ENCODE measurements at places on chromosomes 3 and 15.
A peak's percentile ranks its signal among the peaks of the same experiment; 100 is the strongest.

GRCh38 chr15:52518487-52519371, 10.0 kb downstream of the MYO5A start:
- no peak for DNase-seq

DNA sequence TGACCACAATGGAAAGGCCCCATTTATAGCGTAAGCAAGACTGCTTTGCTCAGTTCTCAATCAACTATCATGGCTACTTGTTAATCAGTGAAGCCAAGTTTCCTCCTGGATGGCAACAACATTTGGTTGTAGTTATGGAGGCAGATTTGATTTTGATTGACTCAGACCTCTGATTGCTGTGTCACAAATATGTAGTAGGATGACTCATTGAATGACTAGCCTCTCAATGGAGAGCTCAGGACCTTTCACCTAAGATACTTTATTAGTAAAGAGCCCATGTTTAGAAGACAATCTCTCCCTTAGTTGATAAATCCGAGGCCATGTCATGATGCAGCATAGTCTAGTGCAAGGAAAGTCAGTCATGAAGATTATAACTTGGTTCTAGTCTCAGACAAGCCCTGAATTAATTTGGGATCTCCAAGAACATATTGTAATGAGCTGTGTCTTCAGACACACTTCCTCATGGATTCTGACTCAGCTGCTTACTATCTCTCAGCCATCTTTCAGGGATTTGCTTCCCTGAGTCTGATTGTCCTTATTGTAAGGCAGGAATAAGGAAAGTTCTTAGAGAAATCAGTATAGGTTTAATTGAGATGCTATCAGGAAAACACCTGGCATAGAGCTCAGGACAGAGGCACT, 397.4 kb upstream of the TMCO5A start:
- no peak for DNase-seq

GRCh38 chr3:150877303-150877702, 27.9 kb downstream of the MINDY4B start:
- DNase-seq: no peak

GRCh38 chr3:153069598-153070510, 92.2 kb upstream of the RAP2B start:
- DNase-seq: no peak

GRCh38 chr3:101303836-101304235, 16.5 kb downstream of the IMPG2 start:
- no peak for DNase-seq

DNA sequence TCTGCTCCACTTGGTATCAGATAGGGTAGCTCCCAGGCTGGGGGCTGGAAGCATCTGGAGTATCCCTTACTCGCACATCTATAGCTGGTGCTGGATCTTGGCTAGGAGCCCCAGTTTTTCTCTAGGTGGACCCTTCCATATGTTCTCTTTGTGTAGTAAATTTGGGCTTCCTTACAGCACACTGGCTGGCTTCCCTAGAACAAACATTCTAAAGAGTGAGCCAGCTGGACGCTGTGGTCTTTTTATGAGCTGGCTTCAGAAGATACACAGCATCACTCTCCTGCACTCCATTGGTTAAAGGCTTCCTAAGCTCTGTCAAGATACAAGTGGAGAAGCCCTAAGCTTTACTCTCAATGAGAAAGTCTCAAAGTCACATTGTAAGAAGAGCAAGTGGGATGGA, 322.1 kb downstream of the WDR72 start:
- no peak for DNase-seq

DNA sequence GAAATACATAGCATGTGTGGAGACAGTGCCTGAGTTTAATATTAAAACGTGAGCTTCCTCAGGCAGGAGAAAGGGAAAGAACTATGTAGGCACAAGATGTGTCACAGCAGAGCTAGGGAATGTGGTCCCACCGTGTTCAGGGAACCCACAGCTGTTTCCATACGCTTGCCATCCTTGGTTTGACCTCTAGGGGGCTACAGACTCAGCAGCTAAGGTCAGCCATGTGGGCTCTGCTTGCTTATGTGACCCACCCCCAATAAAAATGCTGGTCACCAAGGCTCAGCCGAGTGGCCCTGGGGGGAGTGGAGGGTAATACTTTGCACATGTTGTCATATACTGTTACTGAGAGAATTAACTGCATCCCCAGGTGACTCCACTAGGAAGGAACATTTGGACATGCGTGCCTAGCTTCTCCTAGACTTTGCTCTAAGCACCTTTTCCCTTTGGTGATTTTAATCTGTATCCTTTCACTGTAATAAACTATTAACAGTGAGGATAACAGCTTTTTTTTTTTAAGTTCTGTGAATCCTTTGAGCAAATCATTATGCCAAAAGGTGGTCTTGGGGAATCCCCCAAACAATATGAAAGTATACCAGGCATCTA, 3.3 kb downstream of the TUBGCP5 start:
- DNase-seq: peak; percentile 43

GRCh38 chr15:35182841-35183479, 97.9 kb upstream of the NANOGP8 start:
- no peak for DNase-seq

GRCh38 chr15:90047956-90048575, 46.9 kb downstream of the ZNF710 start:
- no peak for DNase-seq

DNA sequence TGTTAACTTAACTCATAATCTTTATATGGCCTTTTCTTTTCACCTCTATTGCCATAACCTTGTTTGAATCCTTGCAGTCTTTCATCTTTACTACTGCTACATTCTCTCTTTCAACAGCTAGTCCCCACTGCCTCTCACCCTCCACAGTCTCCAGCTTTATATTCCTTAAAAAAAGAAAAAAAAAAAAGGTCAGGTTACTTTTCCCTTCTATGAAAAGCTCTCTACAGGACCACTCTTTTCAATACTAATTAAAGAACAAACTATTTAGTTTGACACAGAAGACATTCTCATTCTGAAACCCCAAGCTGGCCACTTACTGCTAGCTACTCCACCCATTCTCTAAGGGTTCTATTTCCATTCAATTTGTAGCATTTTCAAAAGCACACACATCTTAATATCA, 25.6 kb downstream of the CADM2 start:
- no peak for DNase-seq

DNA sequence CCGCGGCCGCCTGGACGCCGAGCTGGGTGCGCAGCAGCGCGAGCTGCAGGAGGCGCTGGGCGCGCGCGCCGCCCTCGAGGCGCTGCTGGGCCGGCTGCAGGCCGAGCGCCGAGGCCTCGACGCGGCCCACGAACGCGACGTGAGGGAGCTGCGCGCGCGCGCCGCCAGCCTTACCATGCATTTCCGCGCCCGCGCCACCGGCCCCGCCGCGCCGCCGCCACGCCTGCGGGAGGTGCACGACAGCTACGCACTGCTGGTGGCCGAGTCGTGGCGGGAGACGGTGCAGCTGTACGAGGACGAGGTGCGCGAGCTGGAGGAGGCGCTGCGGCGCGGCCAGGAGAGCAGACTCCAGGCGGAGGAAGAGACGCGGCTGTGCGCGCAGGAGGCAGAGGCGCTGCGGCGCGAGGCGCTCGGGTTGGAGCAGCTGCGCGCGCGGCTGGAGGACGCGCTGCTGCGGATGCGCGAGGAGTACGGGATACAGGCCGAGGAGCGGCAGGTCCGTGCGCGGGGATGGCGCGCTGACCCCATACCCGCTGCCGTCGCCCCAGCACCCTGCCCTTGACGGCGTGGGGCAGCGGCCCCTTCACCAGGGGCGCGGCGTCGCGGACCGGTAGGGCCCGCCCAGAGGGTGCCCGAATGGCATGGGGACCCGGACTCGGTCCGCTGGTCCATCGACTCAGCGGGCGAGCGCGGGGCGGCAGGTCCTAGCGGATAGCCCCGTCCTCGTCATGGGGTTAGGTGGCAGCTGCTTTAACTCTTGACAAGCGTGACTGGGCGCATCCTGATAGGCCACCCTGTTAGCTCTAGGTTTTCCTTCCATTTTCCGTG, 848 bp downstream of the SYNM start:
- DNase-seq: no peak

DNA sequence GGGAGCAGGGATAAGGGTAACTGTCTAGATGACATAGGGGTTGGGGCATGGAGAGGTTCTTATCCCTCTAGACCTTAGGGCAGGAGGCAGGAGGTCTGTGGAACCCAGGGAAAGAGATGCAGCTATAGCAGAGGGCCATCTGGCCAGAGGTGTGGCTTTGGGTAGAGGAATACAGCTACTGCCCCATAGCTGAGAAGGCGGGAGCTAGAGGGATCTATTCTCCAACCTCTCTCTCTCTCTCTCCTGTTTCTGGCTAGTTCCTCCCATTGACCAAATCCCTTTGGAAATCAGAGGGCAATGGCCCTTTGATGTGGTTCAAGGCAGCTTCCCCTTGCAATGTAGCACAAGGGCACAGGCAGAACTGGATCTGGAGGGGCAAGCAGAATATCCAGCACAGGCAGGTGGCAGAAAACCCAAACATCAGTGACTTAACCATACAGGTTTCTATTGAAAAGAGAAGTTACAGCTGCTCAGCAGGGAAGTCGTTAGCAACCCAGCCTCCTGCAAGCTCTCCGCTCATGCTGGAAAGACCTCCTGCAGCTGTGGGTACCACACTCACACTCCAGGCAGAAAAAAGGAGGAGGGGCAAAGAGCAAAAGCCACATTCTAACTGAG, 22.3 kb upstream of the LMOD3 start:
- no peak for DNase-seq

- DNase-seq: no peak
Measured at GRCh38 chr3:95750097-95750496, 1064.3 kb upstream of the EPHA6 start.

DNA sequence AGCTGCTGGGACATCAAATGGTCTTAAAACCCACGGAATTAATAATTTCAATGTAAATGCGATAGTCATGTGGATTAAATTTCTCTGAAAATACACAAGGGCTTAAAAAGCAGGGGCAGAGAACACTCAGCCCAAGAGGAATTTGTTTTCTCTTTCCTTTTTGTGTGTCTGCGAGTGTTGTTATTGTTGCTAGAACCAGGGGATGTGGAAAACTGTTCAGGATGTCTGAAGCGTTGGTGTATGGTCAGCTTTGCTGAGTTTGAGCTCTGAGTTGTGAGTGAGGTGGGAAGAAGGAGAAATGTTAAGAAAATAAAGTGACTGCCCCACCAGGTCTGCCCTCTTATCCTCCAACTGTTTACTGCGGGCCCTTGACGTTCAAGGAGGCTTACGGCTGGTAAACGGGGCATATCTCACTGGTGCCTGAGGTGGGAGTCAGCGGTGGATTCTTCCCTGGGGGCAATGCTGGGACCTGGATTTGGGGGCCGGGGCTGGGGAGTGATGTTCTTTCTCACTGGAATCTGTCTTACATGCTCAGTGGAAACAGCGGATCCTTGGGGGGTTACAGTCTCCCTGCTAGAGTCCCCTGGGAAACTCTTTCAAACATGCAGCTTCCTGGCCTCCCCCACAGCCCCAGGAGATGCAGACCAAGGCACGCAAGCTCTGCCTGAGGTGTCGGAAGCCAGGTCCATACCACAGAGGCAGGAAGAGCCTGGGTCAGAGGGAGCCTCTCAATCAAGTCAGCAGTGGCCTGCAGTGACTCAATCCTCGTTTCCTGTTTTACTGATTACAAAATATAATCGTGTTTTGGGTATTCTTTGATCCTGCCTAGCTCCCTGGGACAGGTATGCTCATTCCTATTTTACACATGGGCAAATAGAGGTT, 41.8 kb downstream of the ITGA11 start:
- DNase-seq: no peak

GRCh38 chr3:3627114-3627513, 172.1 kb upstream of the LRRN1 start:
- DNase-seq: no peak
